Activated CD8-positive, alpha-beta T cell treated with anti-CD3 and anti-CD28 coated beads, Interleukin-2, amount 10 ng/mL, durations not matched to agents 7 days and 5 days (primary cell): ENCODE measurements at places on chromosomes 12 and 14.

- H3K27ac ChIP-seq = no peak overlapping the region
- peaks cover 5% of the 10 kb centered on the region for H3K36me3 ChIP-seq
- DNase-seq = no peak
- H3K27me3 ChIP-seq = no peaks in the 10 kb centered on the region
- no peak overlapping the region for H3K4me3 ChIP-seq
- peaks cover 31% of the 10 kb centered on the region for H3K4me1 ChIP-seq
Observed at GRCh38 chr12:30692470-30692869, 3.2 kb downstream of the IPO8 start.

- H3K4me1 ChIP-seq = no peaks in the 10 kb centered on the region
- no peak overlapping the region for H3K4me3 ChIP-seq
- no peak for DNase-seq
- H3K27ac ChIP-seq = no peak overlapping the region
- no peaks in the 10 kb centered on the region for H3K27me3 ChIP-seq
Observed at GRCh38 chr14:86305058-86305457, 775.1 kb downstream of the FLRT2 start.

DNA sequence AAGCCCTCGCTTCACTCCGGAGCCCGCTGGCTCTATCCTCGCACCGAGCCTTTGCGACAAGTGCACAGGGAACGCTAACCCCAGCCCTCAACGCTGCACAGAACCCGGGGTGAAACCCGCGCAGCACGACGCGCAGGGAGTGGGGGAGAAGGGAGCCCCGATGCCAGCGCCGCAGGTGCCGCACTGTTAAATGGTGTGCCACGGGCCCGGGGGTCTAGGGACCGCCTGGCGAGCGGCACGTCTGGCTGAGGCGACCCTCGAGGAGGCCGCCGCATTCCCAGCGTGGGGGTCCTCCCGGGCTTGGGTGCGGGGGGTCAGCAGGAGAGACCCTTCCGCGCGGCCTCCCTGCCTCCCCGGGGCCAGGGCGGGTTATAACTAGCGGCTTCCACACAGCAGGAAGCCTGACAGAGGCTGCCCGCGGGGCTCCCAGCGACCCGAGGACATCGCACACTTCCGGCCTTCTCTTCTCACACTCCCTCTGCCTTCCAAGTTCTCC lies 23.8 kb upstream of the LRTM2 start:
- no peaks in the 10 kb centered on the region for H3K36me3 ChIP-seq
- peaks cover 20% of the 10 kb centered on the region for H3K4me1 ChIP-seq
- DNase-seq = peak; percentile 57
- H3K27ac ChIP-seq = peak overlapping the region; percentile 90

- peaks cover 6% of the 10 kb centered on the region for H3K27me3 ChIP-seq
- no peaks in the 10 kb centered on the region for H3K4me1 ChIP-seq
- no peaks in the 10 kb centered on the region for H3K36me3 ChIP-seq
- no peak for DNase-seq
Observed at GRCh38 chr14:61125867-61126572, 145.0 kb downstream of the SLC38A6 start.

DNA sequence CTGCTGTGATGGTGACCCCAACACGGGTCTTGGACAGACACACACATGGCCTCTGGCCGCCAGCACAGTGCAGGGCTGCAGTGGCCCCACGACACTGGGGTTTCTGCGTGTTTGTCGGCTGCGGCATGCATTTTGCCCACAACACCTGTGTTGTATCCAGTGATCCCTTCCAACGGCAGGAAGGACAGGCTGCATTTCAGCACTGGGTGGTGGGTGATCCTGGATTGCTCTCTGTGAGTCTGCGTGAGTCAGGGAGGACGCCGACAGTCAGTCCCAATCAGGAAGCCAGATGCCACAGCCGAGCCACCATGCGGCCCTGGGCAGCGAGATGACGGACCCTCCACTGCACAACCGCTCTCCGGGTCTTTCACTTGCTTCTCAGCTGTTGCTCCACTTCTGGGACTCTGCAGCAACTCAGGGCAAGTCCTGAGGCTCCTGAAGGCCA lies 20.6 kb downstream of the LRTM2 start:
- H3K27ac ChIP-seq = no peak overlapping the region
- H3K4me1 ChIP-seq = peaks cover 5% of the 10 kb centered on the region
- no peak for DNase-seq
- H3K36me3 ChIP-seq = no peaks in the 10 kb centered on the region
- no peak overlapping the region for H3K4me3 ChIP-seq

GRCh38 chr12:68113644-68114043 lies 45.9 kb downstream of the IFNG start:
- DNase-seq = peak; percentile 53
- H3K27ac ChIP-seq = no peak overlapping the region
- H3K27me3 ChIP-seq = no peaks in the 10 kb centered on the region
- H3K4me1 ChIP-seq = peaks cover 38% of the 10 kb centered on the region

GRCh38 chr12:64781280-64782190 lies 22.3 kb upstream of the GNS start:
- H3K27ac ChIP-seq = no peak overlapping the region
- no peaks in the 10 kb centered on the region for H3K36me3 ChIP-seq
- no peak for DNase-seq
- H3K27me3 ChIP-seq = peaks cover 59% of the 10 kb centered on the region
- peak overlapping the region; percentile 68 for H3K4me3 ChIP-seq
- H3K4me1 ChIP-seq = peaks cover 17% of the 10 kb centered on the region

- DNase-seq = no peak
- peaks cover 9% of the 10 kb centered on the region for H3K36me3 ChIP-seq
- no peaks in the 10 kb centered on the region for H3K27me3 ChIP-seq
- peaks cover 45% of the 10 kb centered on the region for H3K4me1 ChIP-seq
- peak overlapping the region; percentile 78 for H3K4me3 ChIP-seq
Observed at GRCh38 chr14:20428010-20428365, 8.0 kb downstream of the KLHL33 start.

- no peaks in the 10 kb centered on the region for H3K4me1 ChIP-seq
- no peak overlapping the region for H3K4me3 ChIP-seq
- DNase-seq = peak; percentile 69
- H3K36me3 ChIP-seq = no peaks in the 10 kb centered on the region
Observed at GRCh38 chr14:32252030-32252670, 49.1 kb upstream of the RNU6-8 start.

DNA sequence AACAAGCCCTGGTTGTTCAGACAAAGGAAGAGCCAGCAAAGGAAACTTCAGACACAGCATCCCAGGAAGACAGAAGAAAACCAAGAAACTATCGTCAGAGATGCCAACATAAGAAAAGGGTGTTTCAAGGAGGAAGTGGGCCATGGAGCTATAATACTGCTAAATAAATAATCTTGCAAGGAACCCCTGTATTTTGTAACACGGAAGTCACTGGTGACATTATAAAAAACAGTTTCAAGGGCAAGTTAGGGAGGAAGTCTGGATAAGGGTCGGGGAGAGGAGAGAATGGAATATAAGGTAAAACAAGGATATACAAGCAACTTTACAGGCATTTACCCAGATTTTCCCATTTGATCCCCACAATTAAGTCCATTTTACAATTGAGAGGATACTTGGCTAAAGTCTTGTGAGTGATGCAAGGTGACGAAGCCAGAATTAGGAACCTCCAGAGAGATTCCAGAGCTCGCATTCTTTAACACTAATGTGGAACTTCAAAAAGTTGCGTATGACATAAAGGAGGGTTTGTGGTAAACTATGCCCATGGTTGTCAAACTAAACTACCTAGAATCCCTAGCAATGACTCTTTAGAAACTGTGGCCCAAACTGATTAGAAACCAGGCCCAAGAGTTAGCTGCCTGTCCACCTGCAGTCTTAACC lies 46.4 kb downstream of the PPM1H start:
- H3K36me3 ChIP-seq = no peaks in the 10 kb centered on the region
- DNase-seq = no peak

DNA sequence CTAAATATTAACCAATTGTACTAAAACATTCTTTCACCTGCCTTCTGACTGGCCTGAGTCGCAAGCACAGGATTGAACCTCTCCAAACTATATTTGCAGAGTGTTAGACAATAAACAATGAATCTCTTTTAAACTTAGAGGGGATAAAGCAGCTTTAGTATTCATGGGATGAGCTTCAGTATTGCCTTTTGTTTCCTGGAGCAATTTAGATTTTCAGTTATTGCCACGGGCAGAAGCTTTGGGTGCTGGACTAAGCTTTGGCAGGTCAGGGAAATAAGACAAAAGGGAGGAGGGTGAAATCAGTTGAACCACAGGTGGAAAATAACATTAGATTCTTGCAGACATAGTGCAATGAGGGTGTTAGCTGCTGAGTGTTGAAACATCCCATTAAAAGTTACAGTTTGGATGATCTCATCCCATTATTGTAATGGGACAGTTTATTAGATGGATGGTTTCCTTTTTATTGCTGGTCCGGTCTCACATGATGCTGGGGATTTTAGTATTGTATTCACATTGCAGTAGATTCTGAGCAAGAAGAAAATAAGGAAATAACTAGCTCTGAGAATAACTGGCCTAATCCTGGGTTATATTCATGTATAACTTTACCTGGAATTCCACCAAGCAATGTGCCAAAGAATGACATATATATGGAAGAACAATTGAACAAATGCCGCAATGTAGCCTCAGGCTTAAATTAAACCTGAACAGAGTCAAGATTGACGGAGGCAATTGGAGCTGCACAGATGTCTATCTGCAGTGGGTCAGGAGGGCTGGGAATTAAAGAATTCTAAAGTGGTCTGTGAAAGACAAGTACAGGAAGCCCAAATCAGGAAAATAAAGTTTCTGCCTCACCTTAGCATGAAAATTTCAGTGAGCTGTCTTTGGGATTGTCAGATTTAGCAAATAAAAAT lies 1092.8 kb upstream of the SEL1L start:
- H3K27me3 ChIP-seq = no peaks in the 10 kb centered on the region
- H3K36me3 ChIP-seq = no peaks in the 10 kb centered on the region
- H3K4me3 ChIP-seq = no peak overlapping the region
- no peak for DNase-seq
- H3K4me1 ChIP-seq = no peaks in the 10 kb centered on the region

- DNase-seq = no peak
- H3K27ac ChIP-seq = no peak overlapping the region
- no peak overlapping the region for H3K4me3 ChIP-seq
- H3K27me3 ChIP-seq = no peaks in the 10 kb centered on the region
- peaks cover 14% of the 10 kb centered on the region for H3K36me3 ChIP-seq
Observed at GRCh38 chr12:692274-692673, 29.0 kb upstream of the NINJ2 start.

- H3K27ac ChIP-seq = no peak overlapping the region
- peaks cover 14% of the 10 kb centered on the region for H3K27me3 ChIP-seq
- no peak overlapping the region for H3K4me3 ChIP-seq
- no peak for DNase-seq
- H3K36me3 ChIP-seq = no peaks in the 10 kb centered on the region
- no peaks in the 10 kb centered on the region for H3K4me1 ChIP-seq
Observed at GRCh38 chr12:20376984-20377383, 8.6 kb downstream of the PDE3A start.

- H3K27ac ChIP-seq = no peak overlapping the region
- peaks cover 4% of the 10 kb centered on the region for H3K4me1 ChIP-seq
- no peaks in the 10 kb centered on the region for H3K36me3 ChIP-seq
- H3K27me3 ChIP-seq = peaks cover 7% of the 10 kb centered on the region
Observed at GRCh38 chr12:93163260-93164036, 214.3 kb upstream of the NUDT4 start.

DNA sequence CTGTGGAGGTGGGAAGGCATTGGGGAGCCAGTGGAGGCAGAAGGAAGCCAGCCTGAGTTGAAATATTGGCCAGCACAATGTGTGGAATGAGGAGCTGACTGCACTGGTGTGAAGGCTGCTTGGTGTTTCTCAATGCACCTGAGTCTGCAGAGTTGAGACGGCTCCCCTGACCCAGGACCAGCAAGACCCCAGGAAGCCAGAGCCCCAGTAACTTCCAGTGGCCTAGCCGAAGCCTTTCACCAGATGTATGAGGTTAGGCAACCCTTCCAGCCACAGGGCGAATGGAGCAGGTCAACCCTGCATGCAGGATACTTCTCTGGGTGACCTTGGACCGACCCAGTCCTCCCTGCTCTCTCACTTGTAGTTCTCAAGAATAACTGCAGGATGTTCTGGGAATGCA lies 12.9 kb upstream of the KRT73 start:
- peaks cover 4% of the 10 kb centered on the region for H3K36me3 ChIP-seq
- H3K27me3 ChIP-seq = peaks cover 3% of the 10 kb centered on the region
- peak overlapping the region; percentile 79 for H3K27ac ChIP-seq
- peaks cover 70% of the 10 kb centered on the region for H3K4me1 ChIP-seq
- no peak overlapping the region for H3K4me3 ChIP-seq

- DNase-seq = no peak
- H3K27ac ChIP-seq = no peak overlapping the region
- no peaks in the 10 kb centered on the region for H3K27me3 ChIP-seq
- peaks cover 2% of the 10 kb centered on the region for H3K4me1 ChIP-seq
- no peak overlapping the region for H3K4me3 ChIP-seq
Observed at GRCh38 chr14:57405562-57405961, 15.2 kb downstream of the NAA30 start.
